Stimulated activated CD8-positive, alpha-beta memory T cell treated with anti-CD3 and anti-CD28 coated beads, Interleukin-2, amount 100 ng/mL, for 1 hour (primary cell): ENCODE measurements at places on chromosomes 4 and X.

DNA sequence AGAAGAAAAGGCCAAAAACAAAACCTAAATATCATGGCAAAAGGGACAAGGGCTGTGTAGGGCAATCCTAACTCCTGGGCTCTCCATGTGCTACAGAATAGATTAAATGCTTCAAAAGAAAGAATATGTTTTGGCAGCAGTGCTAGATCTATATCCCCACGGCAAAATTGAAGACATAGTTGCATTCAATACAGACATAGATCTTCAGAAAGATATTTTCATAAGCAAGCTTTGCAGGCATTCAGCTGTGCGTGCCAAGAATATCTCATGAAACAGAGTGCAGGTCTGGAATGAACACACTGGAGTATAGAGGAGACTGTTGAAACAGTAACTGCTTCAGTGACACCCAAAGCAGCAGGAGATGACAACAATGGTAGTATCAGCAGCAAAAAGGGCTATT lies 1476.9 kb downstream of the ARAP2 start:
- no peak for DNase-seq

GRCh38 chr4:106245176-106245575 lies 70.8 kb downstream of the TBCK start:
- DNase-seq: no peak

DNA sequence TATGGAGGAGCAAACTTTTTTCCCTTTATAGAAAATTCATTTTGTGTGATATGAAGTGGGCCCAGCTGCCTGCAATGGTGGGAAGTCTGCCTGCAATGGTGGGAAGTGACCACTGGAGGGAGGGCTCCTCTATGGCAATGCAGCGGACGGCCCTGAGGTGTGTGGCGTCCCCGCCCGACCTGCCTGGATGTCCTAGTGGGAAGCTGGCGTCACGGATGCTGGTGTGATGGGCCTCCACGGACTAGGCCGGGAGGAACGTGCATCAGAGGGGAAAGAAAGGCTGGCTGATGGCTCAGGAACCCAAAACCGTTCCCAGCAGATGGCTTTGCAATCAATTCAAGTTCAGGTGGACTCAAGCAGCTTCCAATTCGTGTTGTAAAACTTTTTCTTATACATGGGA lies 177.9 kb downstream of the AFAP1 start:
- no peak for DNase-seq

- DNase-seq: no peak
Observed at GRCh38 chr4:99986792-99987191, 36.7 kb upstream of the H2AZ1 start.

GRCh38 chr4:60648774-60649173 lies 551.4 kb upstream of the ADGRL3 start:
- no peak for DNase-seq

DNA sequence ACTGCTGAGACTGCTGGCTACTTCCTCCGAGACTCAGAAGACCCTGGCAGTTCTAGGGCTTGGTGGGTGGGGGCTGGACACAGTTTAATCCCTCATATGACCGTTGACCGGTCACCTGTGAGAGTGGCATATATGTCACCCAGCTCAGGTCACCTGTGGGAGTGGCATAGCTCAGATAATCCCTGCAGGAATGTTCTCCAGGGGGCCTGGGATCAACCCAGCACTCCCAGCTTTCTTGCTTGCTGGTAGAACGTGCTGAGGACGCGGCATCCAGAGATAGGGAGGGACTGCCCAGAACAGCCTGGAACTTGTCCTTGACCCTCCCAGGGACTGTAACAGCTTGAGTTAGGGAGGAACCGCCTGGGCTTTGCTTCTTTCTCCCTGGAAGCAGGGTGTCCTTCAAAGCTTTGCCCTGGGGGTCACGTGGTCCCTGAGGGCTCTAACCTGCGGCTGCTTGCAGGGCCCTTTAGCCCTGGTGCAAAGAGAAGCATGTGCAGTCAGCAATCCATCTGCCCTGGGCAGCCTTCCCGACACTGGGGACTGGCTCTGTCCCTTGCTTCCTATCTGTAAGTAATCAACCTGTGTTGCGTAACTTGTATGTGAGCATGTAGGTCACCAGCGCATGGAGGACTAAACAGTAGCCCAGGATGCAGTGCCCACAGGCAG lies 55.3 kb downstream of the ZFYVE28 start:
- DNase-seq: no peak

DNA sequence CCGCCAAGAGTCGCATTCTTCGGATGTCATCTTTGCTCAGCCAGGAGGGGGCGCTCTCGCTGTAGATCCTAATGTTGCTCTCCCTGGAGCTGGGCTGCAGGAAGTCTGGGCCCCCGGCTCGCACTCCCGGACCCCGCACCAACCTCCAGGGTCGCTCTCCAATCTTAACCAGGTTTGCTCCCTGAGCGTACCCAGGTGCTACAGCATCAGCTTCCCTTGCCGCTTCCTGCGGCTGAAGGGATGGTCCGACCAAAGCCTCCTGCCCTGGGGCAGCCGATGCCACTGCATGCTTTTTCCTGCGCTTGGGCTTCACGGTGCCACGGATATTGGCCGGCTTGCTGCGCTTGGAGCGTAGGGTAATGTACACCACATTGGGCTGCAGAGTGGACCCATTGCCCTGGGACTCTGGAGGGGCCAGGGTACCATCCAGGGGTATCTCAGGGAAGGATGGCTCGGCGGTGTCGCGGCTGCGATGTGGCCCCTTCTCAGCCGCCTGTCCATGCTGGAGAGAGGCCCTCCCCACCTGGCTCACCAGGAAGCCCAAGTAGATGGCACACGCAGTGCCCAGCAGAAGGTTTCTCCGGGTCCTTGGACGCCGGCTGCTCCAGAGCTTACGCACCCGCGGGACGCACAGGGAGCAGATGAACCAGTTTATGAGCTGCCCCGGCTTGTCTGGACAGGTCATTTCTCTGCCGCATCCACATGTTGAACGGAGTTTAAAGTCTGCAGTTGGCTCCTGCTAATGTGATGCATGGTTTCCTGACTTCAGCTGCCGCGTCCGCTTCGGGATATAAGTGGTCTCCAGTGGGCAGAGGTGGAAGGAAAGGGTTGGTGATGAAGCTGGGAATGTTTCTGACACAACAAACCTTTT lies 1.9 kb downstream of the GASK1B start:
- no peak for DNase-seq

GRCh38 chr4:90799895-90800294 lies 672.7 kb downstream of the CCSER1 start:
- DNase-seq: no peak

DNA sequence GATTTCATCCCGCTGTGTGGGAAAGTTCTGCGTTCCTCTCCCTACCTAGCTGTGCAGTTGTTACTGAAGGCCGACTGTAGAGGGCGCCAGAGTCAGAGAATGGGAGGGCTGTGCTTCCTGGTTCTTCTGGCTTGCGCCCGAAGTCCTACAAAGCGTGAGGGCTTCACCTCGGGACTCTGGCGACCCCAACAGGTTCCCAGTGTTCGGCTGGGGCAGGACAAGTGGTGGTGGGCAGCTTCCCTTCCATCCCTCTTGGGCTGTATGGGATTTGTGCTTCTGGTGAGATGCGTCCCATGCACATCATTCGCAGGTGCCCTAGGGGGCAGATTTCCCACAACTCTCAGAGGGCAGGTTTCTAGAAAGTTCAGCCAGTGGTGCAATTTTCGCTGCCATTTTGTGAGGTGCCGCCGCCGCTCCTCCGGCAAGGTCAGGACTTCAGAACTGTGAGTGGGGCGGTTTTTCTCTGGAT lies 27.3 kb downstream of the CT45A1 start:
- peak; percentile 9 for DNase-seq

DNA sequence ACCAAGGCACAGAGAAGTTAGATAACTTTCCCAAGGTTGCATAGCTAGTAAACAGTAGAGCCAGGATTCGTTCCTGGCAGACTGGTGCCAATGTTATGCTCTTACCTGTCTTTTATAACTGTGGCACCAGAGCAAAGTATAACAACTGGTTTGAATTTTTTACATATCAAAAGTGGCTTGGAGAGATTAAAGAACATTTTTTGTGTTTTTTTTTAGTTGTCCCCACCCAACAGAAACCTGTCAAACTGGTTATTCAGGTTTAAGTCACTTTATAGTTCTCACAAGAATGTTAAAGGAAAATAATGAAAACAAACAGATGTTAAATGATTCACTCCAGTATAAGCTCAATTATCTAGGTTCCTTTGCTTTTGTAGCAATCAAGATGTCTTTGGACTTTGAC lies 15.6 kb upstream of the FAM47E start:
- no peak for DNase-seq
